ENCODE measurements at places on chromosomes 7 and 10.

DNA sequence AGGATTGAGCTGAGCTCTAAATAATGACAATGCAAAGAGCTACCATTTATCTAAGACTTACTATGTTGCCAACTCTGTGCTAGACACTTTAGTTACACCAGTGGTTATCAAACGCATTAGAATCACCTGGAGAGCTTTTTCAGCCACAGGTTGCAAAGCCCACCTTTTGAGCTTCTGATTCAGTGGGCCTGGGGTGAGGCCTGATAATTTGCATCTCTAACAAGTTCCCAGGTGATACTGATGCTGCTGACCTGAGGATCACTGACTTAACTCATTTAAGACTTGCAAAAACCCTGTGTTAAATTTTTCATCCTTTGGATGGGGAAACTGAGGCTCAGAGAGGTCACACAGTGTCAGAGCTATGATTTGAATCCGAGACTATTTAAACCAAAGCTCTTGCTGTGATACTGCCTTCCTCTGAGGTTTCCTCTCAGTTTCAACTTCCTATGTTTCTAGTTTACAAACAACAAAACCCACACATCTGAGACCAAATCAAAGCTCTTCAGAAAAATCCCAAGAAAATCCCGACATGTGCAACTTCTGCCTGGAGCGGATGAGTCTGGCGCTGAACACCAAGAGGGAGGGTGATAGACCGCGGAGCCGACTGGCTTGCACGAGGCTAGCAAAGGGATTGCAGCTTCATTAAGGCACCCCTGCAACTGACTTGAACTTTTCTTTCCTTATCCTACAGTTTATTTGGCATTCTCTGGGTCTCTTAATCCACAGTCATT is 124.9 kb downstream of the CYP26A1 start:
- no peak for DNase-seq

DNA sequence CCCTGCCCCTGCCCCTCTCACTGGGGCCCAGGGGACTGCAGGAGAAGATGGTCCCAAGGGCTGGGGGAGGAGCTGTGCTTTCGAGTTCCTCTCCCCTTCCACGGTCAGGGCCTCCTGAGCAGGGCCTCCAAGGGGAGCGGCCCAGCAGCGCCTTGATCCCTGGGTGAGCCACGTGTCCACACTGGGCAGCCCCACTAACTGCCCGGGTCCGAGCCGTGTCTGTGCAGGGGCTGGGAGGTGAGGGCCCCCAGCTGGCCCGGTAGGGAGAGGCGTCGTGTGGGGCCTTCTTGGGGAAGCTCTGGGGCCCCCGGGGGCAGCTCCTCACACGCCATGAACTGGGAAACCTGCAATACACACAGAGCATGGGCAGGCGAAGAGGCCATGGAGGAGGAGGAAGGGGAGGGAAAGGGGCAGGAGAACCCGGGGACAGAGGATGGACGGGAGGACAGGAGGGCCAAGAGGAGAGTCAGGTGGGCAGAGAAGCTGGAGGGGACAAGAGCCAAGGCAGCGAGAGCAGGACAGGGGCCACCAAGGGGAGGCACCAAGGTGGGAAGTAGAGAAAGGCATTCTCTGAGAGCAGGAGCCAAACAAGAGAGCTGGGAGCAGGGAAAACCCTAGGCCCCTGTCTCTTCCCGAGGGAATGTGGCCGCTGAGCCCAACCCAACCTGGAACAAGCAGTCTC is 32.8 kb downstream of the KCNH2 start:
- DNase-seq = no peak

- DNase-seq = no peak
Observed at GRCh38 chr10:5945190-5945509, 32.2 kb downstream of the IL15RA start.

GRCh38 chr10:104441329-104442000 is 87.8 kb downstream of the CFAP58 start:
- DNase-seq = no peak

DNA sequence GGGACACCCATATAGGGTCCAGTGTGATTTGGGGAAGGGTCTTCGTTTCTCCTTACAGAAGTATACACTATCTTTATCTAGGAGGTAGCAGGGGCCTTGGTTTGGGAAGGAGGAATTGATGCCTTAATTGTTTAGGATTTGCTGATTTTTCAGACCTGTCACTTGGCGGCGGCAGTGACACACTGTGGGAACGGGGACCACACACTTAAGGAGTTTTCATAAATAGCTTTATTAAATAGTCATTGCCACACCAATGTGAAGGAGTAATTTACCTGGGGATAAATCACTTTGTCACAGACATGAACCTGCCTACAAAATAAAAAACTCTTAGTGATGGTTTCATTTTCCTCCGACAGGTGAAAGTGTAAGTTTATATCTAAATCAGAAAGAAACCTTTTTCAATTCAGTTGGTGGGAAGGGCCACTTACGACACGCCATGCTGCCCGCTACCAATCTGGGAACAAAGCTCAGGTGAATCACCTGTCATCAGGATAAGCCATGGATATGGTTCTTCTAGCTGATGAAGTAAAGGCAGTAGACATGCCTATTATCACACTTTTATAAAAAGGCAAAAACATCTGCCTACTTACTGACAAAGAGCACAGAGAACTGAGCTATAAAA is 12.3 kb upstream of the ENO4 start:
- no peak for DNase-seq

DNA sequence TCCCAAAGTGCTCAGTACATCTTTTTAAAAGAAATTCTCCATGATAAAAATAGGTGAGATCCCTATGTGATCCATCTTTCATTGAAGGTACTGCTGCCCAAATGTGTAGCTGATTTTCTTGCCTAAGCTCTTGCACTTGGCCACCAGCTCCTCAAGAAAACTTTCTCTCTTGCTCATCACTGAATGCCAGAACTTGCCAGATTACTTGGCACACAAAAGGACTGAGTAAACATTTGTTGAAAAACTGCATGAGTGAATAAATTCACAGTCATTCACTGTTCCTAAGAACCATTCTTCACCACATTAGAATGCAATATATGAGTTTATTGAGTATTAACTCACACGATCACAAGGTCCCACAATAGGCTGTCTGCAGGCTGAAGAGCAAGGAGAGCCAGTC is 99.9 kb downstream of the TRIL start:
- DNase-seq = no peak

DNA sequence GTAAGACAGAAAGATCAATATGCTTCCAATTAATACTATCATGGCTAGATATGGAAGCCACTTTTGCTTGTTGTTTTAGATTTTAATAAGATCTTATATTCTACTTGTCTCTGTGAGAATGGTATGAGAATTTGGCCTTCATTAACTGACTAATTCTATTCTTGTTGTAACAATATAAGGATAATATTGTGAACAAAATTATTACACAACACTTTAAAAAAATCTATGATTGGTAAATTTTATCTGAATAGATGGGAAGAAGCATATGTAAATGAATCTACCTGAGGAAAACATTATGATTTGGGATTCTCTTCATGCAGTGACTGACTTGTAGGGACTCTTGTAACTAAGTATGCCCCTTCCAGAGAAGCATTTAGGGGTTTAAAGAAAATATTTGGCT is 308.9 kb upstream of the KCND2 start:
- no peak for DNase-seq

- DNase-seq = no peak
Observed at GRCh38 chr10:116112232-116113231, 160.5 kb downstream of the GFRA1 start.

- no peak for DNase-seq
Observed at GRCh38 chr10:78906734-78907390, 161.9 kb upstream of the ZMIZ1 start.

GRCh38 chr10:50577681-50578350 is 45.9 kb downstream of the SGMS1 start:
- DNase-seq = no peak

- no peak for DNase-seq
Observed at GRCh38 chr10:21521751-21522533, 3.5 kb downstream of the SKIDA1 start.

DNA sequence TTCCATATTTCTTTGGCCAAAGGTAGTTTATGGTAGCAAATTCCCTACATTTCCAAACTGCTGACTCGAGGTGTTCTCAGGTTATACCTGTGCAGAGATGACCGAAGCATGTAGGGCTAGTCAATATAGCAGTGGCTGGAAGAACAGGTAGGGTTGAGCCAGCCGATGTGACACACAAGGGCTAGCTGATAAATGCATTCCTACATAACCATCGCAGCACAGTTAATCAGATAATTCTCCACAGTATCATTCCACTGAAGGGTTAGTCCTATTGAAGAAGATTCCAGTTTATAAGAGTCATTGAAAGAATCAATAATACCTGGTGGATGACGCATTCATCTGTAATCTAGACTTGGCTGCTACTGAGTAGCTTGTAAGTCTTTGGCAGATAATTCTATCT is 220.0 kb downstream of the KIF20B start:
- DNase-seq = no peak

GRCh38 chr10:124689911-124690498 is 54.2 kb downstream of the FAM53B start:
- DNase-seq = no peak

- peak; percentile 80 for DNase-seq
Observed at GRCh38 chr10:14604181-14605142, 170.2 kb downstream of the FAM107B start.

GRCh38 chr7:100400656-100401055 is 27.4 kb downstream of the PILRA start:
- peak; percentile 18 for DNase-seq

- DNase-seq = no peak
Observed at GRCh38 chr10:103958996-103959395, 7.9 kb upstream of the SLK start.

- DNase-seq = no peak
Observed at GRCh38 chr7:79933144-79933543, 201.5 kb upstream of the GNAI1 start.

- DNase-seq = peak; percentile 54
Observed at GRCh38 chr10:131127610-131128009, 183.9 kb downstream of the TCERG1L start.

DNA sequence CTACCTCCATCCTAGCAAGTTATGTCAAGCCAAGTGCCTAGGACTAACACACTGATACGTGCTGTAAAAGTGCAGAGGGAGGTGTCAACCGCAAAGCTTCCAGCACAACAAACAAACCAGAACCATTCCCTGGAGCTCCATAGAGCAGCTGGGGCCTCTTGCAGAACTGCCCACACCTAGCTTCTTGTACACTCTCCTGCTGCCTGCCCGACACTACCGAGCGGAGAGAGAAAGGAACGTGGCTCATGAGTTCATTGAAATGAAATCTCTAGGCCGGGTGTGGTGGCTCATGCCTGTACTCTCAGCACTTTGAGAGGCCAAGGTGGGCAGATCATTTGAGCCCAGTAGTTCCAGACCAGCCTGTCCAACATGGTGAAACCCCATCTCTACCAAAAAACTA is 73.5 kb downstream of the MKI67 start:
- DNase-seq = no peak

GRCh38 chr10:123043409-123043925 is 34.7 kb downstream of the ACADSB start:
- peak; percentile 49 for DNase-seq

DNA sequence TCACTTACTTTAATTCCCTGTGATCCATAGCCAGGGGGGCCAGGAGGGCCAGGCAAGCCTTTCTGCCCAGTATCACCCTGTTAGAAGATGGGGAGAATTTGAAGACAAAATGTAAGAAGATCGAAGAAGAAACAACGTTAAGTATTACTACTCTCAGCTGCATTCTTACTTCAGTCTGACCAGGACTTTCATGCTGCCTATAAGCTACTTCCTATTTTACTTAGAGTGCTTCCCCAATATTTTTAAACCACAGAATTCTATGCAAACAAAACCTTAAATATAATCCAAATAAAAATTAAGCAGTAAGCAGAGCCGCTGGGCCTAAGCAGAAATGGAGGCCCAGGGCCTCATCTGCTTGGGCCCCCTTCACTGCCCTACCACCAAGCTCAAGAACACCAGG is 117.8 kb downstream of the COL28A1 start:
- DNase-seq = no peak

DNA sequence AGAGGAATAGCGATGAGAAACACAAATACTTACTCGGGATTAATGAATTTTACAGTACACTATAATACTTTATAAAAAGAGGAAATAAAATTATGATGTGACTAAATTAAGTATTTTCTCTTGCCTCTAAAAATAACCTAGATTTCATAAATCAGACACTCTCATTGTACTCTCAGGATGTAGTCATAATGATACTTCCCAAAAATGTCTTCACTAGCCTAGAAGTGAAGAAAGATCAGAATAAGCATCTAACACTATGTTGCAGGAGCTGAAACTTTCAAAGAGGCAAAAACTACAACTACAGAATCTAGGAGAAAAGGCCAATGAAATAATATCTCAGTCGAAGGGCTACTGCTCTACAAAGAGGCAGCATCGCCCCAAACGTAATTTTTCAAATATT is 49.4 kb downstream of the DNAJC1 start:
- DNase-seq = no peak

- peak; percentile 62 for DNase-seq
Observed at GRCh38 chr7:151010307-151011096, 13.8 kb downstream of the ATG9B start.

DNA sequence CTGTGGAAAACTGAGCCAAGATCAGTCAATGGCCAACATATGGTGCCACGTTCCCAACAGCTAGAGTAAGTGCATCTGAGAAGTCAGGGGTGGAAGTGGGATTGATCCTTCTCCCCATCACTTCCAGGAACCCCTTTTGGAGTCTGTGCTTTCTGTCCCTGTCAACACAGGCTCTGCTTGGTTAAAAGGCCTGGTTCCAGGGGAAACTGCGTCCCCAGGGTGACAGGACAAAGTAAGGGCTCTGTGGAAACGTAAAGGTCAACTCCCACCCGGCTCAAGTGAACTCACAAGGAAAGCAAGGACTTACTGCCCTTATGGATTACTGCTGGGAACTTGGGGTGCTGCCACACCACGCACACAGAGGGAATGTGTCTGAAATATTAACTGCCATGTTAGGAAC is 77.5 kb upstream of the GRB10 start:
- no peak for DNase-seq

- peak; percentile 66 for DNase-seq
Observed at GRCh38 chr10:24722676-24723385, 856 bp downstream of the ARHGAP21 start.

DNA sequence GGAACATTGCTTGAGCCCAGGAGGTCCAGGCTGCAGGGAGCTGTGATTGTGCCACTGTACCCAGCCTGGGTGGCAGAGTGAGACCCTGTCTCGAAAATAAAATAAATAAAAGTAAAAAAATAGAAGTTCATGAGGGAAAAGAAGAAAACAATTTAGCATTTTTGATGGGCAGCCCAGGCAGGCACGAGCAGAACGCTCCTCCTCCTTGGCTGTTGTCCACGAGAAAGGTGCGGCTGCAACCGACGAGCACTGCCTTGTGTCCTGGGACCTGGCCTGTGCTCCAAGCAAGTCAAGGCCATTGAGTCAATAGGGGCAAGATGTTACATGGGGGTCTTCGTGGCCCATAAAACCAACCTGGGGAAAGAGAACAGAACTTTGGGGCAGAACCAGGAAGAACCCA is 25.6 kb downstream of the EBF3 start:
- no peak for DNase-seq

GRCh38 chr7:121164247-121164646 is 164.6 kb upstream of the WNT16 start:
- DNase-seq = no peak

GRCh38 chr7:6026011-6026819 is 5.0 kb upstream of the ANKRD61 start:
- peak; percentile 84 for DNase-seq
